NCI-H1417 (cell line): ENCODE measurements at places on chromosomes 2 and 18.

DNA sequence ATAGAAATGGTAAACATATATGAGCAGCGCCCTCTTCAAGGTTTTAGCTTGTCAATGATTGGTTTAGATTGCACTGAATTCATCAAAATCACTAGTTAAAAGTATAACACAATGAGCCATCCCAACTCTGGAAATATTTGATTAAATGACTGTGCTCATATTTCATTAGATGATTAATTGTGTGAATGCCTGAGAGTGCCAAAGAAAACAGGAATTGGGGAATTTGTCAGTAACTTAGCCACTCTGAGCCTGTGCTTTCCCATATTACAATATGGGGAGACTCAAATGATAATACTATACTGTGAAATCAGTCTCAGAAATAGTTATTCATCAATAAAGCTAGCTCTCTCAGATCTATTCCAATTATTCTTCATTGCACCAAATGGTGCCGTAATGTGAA, 2087.6 kb upstream of the CELF4 start:
- DNase-seq = no peak

DNA sequence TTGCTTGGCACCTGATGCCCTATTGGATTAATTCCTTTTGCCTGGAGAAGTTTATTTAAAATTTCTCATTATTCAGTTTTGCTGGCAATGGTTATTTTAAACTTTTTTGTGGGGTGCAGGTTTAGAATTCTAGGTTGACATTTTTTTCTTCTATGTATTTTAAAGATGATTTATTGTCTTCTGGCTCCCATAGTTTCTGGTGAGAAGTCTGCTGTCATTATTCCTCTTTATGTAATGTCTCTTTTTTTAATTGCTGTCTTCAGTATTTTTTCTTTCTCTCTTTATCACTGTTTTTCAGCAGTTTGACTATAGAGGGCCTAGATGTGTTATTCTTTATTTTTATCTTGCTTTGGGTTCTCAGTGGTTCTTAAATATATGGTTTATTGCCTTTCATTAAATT, 182.2 kb upstream of the STON1 start:
- DNase-seq = peak; percentile 42

DNA sequence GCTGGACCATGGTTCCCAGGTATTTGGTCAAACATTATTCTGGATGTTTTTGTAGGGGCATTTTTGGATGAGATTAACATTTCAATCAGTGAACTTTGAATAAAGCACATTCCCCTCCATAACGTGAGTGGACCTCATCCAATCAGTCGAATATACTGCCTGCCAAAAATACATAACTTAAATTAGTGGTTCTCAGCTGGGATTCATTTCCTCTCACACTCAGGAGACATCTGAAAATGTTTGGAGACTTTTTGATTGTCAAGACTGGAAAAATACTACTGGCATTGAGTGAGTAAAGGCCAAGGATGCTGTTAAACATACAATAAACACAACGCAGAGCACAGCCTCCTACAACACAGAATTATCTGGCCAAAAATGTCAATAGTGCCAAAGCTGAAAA, 198.2 kb downstream of the MYO1B start:
- DNase-seq = no peak

- DNase-seq = no peak
Measured at GRCh38 chr2:13201924-13202323, 485.2 kb downstream of the TRIB2 start.

DNA sequence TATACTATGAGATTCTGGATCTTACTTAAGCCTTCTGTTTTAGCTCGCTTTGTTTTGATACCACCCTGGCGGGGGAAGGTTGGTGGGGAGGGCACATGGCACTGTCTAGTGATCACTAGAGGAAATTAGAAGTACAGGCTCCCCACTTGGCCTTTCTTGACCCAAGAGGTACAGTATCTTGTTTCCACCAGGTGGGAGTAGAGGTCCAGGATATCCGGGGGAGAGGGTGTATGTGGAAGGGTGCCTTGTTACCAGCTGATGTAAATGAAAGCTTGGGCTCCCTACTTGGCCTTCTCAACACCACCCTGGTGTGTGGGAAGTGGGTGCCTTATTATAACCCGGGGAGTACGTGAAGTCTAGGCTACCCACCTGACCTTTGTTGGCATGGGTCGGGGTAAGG, 7.5 kb downstream of the GALNT1 start:
- DNase-seq = no peak
